ENCODE measurements at places on chromosomes 11 and 22. TPM values are rescaled to one million over a fixed set of nuclear protein-coding genes. Genes with fewer than 3 reads are reported as not detected.

DNA sequence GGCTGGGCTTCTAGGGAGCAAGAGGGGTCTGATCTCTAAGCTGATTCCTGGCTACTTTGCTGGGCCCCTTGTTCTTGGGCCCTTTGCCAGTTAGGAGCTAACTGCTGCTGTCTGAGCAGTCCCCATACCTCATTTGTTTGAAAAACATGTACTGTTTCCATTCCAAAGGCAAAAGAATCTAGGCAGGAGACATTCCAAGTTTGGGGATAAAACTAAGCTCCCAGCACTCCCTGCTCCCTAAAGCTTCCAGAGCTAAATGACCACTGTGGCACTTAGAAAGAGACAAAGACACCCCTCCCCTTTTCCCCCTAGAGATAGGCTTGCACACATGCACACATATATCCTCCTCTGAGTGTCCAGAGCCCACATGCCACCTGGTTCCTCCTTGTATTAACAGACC is 22.7 kb upstream of the RRM1 start:
- DNase-seq: no peak

- DNase-seq: no peak
These were observed 81.5 kb downstream of the TRMU start for GRCh38 chr22:46416891-46417580.

DNA sequence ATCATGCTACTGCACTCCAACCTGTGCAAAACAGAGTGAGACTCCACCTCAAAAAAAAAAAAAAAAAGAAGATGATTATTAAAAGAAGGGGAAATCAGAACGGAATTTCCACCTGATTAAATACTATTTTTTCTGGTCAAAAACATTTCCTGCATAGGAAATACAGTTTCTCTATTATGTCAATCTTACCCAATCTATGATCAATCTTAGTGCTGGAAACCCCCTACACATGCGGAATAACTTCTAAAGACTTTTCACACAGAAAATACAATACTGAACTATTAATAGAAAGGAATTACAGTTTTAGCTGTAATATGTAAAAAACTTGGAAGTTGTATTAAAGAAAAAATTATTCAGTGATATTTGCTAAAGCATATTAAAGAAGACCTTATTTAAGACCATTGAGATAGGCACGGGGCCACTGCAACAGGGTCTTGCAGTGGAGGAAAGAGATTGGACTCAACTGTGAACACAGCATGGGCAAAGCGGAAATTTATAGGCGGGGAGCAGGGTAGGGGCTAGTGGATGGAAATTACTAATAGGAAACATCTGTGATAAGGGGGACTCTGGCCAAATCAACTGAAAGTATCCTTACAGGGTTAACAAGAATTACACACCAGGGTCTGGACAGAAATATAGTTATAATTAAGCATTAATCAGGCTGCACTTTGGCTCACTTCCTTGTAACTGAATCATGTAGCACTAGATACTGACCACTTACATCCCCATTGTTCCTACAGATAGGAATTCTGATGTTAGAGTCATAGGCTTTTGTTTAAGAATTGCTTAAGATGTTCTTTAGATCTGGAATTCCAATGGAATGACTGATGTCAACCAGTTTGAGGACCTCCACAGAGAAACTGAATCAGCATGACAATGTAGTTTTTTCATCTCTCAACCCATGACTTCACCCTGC is 411.5 kb upstream of the DDI1 start:
- DNase-seq: no peak

DNA sequence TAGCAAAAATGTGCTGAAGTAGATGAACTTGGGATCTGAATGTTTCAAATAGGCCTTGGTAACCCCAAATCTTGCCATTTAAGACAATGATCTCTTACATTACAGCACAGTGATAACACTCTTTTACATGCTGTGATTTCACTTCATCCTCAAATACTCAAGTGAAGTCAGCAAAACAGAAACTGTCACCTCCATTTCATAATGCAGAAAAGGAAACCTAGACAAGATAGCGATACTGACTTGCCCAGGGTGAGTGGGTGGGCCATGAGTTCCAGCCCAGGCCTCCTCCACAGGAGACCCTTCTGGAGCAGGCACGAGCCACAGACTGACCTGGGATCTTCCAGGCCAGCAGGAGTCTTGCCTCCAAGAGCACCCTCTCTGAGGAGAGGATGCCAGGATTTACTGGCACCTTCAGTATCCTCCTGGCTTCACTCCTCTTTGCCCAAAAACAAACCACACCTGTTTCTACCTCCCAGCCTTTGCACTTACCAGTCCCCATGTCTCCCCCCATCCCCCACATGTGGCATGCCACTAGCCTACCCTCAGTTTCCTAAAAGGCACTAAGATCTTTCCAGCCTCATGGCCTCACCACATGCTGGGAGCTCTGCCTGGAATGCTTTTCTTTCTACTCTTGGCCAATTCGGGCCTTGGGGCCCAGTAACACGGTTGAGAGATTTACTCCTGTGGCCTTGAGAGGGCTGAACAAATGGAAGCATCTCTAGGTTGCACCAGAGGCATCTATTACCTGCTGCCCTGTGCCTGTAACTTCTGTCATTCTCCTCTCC is 1.9 kb upstream of the DGAT2 start:
- no peak for DNase-seq

DNA sequence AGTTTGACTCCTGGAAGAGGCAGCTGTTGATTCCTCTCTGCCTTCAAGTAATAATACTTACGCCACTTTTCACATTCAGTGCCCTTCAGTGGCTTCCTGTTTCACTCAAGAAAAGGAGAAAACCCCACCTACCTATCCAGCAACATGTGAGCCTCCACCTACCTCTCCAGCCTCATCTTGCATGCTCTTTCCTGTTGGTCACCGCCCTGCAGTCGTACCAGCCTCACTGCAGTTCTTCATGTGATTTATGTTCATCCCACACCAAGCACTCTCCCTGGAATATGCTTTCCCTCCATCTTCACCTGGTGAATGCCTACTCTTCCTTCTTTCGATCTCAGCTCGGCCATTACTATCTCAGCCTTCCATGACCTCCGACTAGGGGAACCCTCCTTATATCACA is 21.8 kb upstream of the YWHAH start:
- no peak for DNase-seq

DNA sequence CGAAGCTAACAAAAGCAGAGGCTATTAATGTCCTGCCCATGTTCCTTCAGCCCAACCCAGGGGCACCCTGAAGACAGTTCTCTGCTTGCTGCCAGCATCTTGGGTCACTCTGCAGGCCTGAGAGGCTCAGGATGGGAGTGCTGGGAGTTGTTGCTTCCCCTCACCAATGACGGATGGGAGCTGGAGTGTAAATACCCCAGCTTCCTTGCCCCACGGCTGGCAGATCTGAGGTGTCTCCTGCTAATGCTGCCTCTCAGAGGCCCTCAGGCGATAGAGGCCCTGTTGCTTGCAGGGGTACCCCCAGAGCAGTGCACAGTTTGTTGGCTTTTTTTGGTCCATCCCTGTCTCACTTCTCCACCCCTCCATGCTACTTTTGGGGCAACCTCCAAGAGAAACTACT is 32.9 kb downstream of the IFT27 start:
- no peak for DNase-seq

- DNase-seq: no peak
These were observed 252.1 kb upstream of the CCDC90B start for GRCh38 chr11:83538286-83538685.

- DNase-seq: no peak
These were observed 76.4 kb downstream of the GGTLC2 start for GRCh38 chr22:22720724-22721261.

DNA sequence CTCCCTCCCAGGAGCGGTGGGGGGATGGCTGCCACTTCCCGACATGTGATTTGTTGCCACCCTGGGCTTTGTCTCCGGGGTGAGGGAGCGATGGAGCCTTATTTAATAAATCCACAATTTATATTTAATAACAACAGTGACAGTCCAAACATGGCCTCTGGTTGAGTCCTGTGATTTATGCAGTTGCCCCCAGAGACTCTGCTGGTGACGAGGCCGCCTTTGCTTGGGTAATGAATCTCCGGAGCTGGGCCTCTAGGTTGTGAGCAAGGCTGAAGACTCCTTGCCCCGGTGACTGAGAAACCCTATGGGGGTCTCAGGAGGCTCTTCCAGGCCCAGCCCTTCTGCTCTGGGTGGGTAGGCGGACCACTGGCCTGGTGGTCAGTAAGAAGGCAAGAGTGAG is 16.7 kb downstream of the MPPED1 start:
- DNase-seq: no peak

DNA sequence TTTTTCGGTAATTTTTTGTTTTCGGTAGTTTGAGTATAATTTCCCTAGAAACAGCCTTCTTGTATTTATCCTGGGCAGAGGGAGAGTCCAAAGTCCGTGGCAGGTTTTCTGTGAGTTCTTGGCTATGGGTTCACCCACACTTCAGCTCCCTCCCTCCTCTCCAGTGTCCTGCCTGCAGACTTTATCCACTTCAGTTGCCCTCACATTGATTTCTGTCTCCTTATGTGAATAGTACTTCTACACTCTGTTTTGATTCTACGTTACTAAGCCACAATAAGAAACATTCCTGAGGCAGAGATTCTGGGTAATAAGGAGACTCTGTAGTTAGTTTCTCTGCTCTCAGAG is 868.6 kb downstream of the METTL15 start:
- no peak for DNase-seq

DNA sequence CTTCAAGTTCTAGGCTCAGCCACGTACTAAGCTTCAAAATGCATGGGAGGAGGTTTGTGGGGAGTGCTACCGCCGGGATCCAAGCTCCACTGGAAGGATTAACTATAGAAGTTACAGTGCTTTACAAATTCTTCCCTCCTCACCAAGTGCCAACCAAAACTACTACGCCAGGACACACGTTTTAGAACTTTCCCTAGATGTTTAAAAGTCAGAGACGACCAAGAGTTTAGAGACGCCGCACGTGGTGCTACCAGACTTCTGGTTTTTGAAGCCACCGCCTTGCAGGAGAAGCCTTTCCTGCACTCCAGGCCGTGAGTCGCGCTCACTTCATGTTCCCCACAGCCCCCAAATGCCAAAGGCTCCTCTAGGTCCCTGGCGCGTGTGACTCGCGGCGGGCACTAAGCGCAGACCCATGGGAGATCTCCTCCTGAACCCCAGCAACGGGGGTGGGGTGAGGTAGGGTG is 734 bp downstream of the SNU13 start:
- DNase-seq: no peak

The SLC37A2 gene
- 0.20 TPM for polyA plus RNA-seq

The HTR3A gene
- polyA plus RNA-seq: not detected

The ST13 gene
- 222 TPM for polyA plus RNA-seq

The TIGD3 gene
- 0.75 TPM for polyA plus RNA-seq

The C11orf42 gene
- not detected for polyA plus RNA-seq

The ABCC8 gene
- not detected for polyA plus RNA-seq

The MCM5 gene
- polyA plus RNA-seq: 26.4 TPM
